NCI-H526 treated with DMSO at 0.1 percent for 48 hours (cell line): ENCODE measurements at places on chromosomes 7 and 10.

DNA sequence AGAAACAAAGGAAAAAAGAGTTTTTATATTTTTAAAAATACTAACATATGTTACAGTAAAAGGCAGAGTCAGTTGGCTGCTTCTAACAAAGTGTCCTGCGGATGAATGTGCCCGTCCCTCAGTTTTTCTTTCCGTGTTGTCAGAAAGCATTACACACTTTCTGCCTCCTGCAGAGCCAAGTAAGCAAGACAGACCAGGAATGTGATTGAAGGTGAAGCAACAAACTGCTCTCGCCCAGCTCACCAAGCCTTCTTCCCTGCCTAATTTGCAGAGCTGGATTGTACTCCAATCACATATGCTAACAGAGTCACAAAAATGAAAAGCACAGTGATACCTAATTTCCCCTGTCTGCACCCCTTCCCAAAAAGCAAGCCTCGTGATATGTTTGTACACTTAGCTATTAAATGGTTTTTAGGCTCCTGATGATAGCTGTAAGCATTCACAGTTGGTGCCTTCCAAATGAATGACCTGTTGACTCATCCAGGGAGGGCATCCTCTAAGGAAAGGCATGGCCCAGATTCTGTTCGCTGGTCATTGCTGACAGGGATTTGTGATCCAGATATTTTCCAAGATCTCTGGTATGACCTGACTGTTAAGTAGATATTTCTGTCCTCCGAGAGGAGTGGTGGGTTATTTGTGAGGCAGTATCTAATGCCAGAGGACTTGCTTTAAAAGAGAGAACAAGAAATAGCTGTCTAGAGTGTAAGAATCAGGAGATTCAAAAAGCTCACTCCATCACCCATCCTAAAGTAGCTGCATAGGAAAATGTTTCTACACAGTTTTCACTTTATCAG is 187.3 kb upstream of the PLXDC2 start:
- no peak for DNase-seq

GRCh38 chr7:100547872-100548271 is 8.9 kb downstream of the AGFG2 start:
- DNase-seq = no peak

DNA sequence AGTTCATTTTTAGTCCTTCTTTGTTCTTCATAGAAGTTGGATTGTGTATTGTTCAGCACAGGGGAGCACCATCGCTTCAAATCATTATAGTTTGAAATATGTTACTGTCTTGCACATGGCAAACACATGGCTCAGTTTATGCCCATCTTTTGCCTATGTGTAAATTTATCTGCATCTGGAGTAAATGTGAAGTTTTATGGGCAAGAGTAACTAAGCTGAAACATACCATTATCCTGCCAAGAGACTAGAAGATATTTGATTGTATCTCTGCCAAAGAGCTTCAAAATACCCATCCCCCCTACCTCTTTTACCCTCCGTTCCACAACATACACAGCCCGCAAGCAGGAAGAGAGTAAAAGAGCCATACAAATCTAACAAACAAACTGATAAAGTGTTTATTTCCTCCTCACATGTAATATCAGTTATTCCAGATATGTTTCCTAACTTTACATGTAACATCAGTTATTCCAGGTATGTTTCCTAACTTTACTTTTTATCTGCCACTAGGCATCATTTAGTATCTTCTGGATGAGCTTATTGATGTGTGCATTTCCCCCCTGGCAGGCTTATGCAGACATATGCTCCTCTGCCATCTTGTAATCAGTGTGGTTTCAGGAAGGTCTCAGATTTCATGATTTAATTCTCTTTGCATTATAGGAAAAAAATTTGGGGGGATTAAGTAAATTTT is 127.7 kb downstream of the SRI start:
- no peak for DNase-seq

GRCh38 chr7:125247514-125248098 is 318.0 kb upstream of the POT1 start:
- no peak for DNase-seq

DNA sequence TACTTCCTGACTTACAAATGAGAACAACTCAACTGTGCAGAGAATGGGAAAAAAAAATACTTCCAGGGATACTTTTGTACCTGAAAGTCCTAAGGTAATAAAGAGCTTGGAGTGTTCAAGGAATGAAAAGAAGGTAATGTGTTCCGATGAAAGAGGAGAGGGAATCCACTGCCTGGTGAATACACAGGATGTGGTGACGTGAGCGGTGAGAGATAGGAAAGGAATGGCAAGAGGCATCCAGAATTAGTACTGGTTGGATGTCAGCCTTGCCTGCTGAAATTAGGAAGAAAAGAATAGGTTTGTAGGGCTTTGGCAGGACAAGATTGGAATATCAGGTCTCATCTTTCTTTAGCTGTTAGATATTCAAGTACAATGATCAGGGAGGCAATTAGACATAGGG is 347.7 kb downstream of the POM121L12 start:
- no peak for DNase-seq

- no peak for DNase-seq
Observed at GRCh38 chr7:139869886-139870285, 40.8 kb downstream of the TBXAS1 start.

GRCh38 chr10:1347962-1348772 is 292.0 kb downstream of the WDR37 start:
- no peak for DNase-seq

DNA sequence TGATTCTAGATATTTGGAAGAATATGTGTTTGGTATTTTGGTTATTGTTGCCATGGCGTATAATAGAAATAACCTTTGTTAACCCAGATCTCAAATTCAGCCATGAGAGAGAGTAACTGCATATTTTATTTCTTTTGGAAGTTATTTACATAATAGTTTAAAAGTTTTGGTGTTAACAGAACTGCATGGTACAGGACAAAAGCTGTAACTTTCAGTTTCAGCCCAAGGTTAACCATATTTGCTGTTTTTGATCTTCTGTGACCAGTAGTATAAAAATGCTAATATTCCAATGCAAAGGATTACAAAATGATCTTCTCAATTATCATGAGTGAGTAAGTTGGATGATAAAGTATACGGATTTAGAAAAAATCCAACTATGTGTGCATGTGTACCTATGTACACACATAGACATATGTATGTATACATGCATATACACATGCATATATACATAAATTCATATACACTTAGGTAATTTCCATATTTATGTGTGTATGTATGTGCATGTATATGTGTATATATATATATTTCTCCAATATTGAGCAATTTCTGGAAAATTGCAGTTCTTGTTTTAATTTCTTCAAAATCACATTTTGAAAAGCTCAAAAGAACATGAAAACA is 38.0 kb upstream of the PIP4K2A start:
- no peak for DNase-seq

DNA sequence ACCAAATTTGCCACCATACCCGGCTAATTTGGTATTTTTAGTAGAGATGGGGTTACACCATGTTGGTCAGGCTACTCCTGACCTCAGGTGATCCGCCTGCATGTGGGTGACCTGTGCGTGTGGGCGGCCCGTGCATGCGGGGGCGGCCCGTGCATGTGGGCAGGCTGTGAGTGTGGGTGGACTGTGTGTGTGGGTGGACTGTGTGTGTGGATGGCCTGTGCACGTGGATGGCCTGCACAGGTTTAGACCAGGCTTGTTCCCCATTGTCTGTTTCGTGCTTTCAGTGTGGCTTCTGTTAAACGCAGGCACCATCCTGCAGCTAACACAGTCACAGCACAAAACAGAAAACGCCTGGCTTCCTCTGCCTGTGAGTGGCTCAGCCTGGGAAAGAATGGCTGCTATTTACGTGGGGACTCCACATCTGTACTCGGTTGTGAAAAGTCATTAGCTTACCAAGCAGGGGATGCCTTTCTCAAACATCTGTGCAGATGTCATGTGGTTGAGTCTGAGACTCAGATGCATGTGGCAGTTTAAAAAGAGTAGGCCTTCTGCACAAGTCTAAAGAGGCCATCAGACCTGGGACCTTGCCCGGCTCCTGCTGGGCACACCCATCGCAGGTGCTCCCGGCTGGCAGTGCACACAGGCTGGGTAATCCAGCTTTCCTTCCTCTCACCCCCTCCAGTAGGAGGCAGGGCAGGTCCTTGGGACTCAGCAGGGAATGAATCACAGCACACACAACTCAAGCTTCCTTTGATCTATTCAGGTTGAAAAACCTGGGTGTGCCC is 91.6 kb downstream of the COBL start:
- peak; percentile 15 for DNase-seq

GRCh38 chr7:70669854-70670253 is 462.1 kb upstream of the GALNT17 start:
- DNase-seq = no peak

GRCh38 chr10:2992401-2993198 is 74.7 kb upstream of the PFKP start:
- no peak for DNase-seq

DNA sequence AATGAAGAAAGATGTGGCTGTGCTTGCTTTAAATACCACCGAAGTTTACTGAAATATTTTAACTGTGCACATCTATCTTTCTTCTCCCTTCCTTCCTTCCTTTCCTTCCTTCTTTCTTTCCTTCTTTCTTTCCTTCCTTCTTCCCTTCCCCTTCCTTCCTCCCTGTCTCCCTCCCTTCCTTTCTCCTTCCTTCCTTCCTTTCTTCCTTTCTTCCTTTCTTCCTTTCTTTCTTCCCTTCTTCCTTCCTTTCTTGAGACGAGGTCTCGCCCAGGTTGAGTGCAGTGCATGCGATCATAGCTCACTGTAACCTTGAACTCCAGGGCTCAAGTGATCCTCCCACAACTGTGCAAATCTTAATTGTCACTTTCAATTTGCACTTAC is 157.8 kb upstream of the FAM171A1 start:
- DNase-seq = no peak

DNA sequence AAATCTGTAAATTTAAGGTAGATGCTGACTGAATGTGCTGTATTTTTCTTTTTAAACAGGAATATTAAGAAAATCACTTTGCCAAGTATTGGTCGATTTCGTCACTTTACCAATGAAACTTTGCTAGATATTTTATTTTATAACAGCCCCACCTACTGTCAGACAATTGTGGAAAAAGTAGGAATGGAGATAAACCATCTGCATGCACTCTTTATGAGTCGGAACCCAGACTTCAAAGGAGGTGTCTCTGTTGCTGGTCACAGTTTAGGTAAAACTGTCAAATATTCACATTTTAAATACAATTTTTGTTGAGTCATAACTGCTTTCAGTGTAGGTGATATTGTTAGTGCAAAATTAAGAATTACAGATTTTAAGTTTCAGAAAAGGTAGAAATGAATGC is 25.2 kb downstream of the SEC23IP start:
- DNase-seq = no peak

DNA sequence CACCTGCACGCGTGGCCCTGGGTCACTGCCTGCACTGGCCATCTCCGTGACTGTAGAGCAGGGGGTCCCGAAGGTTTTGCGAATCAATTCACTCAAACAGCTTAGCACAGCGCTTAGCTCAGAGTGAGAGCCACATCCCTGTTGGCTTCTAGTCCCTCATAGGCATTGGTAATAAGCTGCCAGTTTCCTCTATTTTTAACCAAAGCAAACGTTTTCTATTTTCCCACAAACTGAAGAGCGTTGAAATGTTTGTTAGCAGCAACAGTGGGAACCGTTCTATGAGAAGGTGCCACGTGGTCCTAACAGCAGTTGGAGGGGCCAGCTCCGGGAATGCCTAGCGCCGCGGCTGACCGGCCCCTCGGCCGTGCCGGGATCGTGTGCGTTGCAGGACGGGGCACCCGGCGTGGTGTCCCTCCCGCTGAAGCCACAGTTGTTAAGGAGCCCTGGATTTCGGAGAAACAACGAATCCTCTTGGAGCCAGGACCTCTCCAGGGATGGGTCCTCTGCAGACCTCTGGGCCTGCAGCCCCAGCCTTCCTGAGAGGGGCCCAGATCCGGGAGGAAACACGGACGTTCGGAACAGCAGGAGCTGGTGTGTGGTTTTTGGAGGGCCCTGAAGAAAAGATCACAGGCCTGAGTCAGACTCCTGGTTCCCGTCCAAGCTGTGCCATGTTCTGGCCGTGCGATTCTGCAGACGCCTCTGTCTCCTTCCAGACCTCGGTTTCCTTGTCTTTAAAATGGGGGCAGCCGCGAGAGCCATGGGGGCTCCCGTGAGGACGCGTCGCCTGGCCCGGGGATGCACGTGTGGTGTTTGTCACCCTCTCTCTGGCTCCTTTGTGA is 40.3 kb downstream of the FAM20C start:
- no peak for DNase-seq

DNA sequence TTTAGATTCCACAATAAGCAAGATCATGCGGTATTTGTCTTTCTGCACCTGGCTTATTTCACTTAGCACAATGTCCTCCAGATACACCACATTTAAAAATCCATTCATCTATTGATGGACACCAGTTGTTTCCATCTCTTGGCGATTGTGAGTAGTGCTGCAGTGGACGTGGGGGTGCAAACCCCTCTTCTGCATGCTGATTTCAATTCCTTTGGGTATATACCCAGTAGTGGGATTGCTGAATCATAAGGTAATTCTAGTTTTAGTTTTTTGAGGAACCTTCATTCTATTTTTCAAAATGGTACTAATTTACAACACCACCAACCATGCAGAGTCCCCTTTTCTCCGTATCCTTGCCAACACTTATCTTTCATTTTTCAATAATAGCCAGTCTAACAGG is 2.0 kb upstream of the ASB10 start:
- DNase-seq = no peak

DNA sequence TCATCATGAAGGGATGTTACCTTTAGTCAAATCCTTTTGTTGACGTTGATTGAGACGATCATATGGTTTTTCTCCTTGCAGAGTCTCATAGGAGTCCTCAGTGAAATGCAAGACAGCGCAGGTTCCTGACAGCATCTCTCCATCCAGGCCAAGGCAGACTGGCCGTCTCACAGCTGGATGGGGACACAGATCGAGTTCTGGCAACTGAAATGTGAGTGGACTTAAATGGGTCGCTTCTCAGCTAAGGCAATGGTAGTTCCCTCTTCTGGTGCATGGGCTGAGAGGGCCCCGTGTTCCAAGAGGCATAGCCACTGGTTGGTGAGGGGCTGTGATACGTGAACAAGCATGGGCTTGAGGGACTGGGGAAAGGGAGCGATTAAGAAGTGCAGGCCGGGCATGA is 99.3 kb upstream of the CPXM2 start:
- DNase-seq = no peak

DNA sequence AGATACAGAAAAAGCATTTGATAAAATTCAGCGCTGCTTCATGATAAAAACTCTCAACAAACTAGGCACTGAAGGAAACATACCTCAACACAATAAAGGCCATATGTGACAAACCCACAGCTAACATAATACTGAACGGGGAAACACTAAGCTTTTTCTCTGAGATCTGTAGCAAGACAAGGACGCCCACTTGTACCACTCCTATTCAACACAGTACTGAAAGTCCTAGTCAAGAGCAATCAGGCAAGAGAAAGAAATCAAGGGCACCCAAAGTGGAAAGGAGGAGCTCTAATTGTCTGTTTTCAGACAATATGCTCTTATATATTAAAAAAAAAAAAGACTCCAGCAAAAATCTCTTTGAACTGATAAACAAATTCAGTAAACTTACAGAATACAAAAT is 13.3 kb downstream of the DIP2C start:
- DNase-seq = no peak
